EL (cell line): ENCODE measurements at places on chromosomes 2 and 18.

DNA sequence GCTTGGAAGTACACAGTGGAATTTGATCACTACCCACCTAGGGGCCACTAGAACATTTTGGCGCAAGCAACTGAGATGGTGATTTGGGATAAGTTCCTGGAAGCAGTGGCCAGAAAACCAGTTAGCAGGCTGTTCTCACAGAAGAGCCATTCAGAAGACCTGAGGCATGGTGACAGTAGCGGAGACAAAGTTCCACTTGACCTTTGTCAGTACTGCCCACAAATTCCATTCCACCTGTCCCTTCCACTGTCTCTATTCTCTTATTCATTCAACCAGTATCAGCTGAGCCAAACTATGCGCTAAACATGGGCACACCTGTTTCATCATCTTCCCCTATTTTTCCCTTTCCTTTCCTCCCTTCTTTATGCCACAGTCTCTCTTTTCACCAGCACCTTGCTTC lies 59.2 kb upstream of the PPP1CB start:
- no peak for DNase-seq

GRCh38 chr2:165239230-165239629 lies at the start of gene SCN2A:
Gene SCN2A (plus strand): TSS chr2:165239414. CDS start chr2:165295824, 56,410 bp downstream.
- DNase-seq = peak; percentile 34

GRCh38 chr2:112821142-112821541 lies 15.4 kb downstream of the IL1B start:
- no peak for DNase-seq

- DNase-seq = no peak
Observed at GRCh38 chr2:75788902-75789301, 78.2 kb upstream of the GCFC2 start.

DNA sequence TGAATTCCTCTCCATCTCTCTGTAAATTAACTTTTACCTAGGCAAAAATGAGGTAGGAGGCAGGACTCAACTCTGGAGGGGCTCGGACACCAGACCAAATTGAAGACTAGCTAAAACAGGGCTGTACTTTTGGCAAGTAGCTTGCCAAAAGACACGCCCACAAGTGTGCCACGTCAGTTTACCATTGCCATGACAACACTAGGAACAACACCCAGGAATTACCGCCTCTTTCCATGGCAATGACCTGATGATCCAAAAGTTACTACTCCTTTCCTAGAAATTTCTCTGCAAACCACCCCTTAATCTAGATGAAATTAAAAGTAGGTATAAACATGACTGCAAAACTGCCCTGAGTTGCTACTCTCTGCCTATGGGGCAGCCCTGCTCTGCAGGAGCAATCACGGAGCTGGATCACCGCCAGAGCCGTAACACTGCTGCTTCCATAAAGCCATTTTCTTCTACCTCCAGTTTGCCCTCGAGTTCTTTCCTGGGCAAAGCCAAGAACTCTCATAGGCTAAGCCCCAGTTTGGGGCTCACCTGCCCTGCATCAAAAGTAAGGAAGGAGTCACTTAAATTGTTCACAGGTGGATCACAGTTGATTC lies 66.0 kb upstream of the FAM136A start:
- DNase-seq = no peak

GRCh38 chr2:215556979-215557378 lies 121.1 kb upstream of the FN1 start:
- peak; percentile 17 for DNase-seq

- DNase-seq = peak; percentile 53
Observed at GRCh38 chr2:64837925-64838641, 151.1 kb upstream of the SLC1A4 start.

GRCh38 chr2:12910431-12910830 lies 193.7 kb downstream of the TRIB2 start:
- DNase-seq = no peak

- DNase-seq = no peak
Observed at GRCh38 chr2:192155511-192156118, 39.1 kb downstream of the TMEFF2 start.

- DNase-seq = no peak
Observed at GRCh38 chr2:136060416-136060815, 57.5 kb downstream of the CXCR4 start.

GRCh38 chr2:46974659-46975058 lies 59.1 kb upstream of the MCFD2 start:
- no peak for DNase-seq

GRCh38 chr18:61824733-61825363 lies 68.0 kb downstream of the RNF152 start:
- no peak for DNase-seq

DNA sequence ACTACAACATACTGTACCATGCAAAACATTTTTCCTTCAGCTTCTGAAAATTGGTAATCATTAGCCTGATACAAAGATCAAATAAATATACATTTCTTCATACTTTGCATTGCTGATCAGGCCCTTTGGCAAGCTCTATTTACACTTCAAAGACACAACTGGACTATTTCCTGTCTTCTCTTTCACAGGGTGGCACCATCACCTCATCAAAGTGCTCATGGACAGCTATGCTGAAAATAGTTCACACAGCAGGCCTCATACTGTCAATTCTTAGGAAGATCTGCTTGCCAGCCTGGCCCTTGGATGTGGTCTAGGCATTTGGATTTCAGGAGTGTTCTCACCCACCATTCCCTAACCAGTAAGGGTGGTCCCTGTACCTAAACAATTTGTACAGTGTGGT lies 33.9 kb downstream of the FBXO15 start:
- no peak for DNase-seq

- peak; percentile 3 for DNase-seq
Observed at GRCh38 chr2:86297382-86298147, 39.9 kb downstream of the REEP1 start.

GRCh38 chr2:121018136-121019061 lies 266.6 kb downstream of the TFCP2L1 start:
- peak; percentile 15 for DNase-seq

GRCh38 chr2:174248187-174248997 lies at the start of gene OLA1:
Gene OLA1 (minus strand): TSS chr2:174248532. CDS start chr2:174246815, 1,717 bp downstream.
- peak; percentile 95 for DNase-seq

DNA sequence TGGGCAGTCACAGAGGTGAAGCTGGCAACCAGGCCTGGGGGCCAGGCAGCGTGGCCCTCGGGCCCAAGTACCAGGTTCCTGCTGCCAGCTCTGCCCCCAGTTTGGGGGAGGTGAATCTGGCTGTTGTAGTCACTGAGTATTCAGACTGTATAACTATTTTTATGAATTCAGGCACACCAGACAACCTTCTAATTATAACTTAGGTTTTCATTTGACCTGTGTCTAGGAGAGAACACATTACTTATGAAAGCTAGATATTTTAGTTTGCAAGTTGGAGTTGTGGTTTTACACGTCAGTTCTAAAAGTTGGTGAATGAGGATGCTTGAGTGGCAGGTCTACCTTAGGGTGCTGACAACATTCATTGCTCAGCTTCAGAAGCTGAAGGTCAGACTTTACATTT lies 71.7 kb downstream of the LIMS1 start:
- no peak for DNase-seq

DNA sequence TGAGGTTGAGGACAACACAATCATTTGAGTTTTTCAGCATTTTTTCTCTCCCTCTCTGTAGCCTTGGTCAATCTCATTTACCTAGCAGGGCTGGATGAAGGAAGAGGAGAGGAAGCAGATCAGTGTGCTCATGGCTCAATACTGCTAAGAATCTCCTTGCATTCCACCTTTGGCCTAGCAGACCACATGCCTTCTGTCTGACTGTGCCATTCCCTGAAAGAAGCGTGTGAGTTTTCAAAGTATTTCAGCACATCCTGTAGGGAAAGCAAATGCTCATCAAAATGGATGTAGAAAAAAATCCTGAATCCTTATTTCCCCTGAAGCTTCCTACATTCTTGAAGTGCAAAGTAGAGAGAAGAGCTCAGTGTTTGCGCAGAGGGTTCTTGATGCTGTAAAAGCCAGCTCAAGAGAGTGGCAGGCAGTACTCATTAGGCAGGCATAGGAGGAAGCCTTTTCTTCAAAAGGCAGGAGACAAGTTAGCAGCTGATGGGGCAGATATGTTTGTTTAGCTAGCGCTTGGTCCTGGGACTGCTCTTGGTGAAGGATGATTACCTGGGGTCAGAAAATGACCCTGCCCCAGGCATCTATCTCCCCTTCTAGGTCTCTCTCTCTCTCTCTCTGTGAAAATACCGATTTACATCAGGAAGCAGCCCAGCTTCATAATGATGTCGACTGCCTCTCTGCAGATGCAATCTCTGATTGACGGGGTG lies 14.4 kb upstream of the PIK3C3 start:
- peak; percentile 98 for DNase-seq

DNA sequence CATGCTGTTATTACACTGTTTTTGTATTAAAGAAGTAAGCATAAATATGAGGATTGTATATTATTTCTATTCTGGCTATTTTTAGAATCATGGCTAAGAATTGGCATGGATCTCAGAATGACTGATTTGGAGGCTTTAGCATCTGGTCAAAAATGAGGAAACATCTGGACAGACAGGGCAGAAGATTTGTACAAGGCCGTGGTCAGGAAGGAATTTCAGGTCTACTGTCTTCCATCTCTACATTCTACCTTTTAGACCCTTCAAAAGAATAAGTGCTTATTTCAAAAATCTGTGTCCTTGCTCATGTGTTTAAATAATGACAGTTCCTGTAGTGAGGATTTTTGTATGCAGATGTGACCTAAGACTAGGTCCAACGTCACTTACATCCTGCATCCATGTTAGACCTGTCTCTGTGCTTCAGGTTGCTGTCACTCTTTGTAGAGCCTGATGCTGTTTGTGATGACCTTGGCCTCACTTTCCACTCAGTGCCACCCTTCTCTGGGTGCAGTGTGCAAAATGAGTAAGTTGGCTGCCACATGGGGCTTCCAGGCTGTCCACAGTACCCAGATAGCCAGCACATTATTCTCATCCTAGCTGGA lies 54.7 kb upstream of the B3GNT2 start:
- no peak for DNase-seq

- no peak for DNase-seq
Observed at GRCh38 chr2:193885419-193885818, 1690.7 kb upstream of the TMEFF2 start.

- peak; percentile 8 for DNase-seq
Observed at GRCh38 chr2:240024766-240025165, 376 bp downstream of the NDUFA10 start.

DNA sequence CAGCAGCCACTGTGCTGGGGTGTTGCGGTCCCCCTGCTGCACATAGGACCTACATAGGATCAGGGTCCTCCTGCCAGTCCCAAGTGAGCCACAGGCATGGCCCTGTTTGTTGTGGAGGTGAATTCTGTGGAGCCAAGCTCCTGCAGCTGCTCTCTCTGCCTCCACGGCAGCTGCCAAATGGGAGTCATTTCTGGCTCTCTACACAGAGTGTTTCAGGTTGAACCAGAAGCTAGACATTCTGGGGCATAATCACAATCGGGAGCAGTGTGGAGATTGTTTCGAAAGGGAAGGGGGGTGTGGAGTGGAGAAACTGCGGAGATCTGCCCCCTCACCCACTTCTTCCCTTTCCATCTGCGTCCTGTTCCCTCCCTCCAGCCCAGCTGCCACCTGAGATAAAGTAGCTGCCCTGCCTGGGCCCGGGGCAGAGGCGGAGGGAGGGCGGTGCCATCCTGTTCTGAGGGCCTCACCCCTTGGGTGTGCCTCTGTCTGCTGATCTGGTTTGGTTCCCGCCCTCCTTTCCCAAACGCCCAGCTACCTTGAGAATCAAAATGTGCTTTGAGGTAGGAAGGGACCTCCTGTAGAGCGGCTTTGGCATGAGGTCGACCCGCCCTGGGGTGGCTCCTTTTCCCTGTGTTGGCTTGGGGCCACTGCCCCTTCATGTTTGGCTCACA lies 139.4 kb downstream of the WDSUB1 start:
- DNase-seq = no peak

DNA sequence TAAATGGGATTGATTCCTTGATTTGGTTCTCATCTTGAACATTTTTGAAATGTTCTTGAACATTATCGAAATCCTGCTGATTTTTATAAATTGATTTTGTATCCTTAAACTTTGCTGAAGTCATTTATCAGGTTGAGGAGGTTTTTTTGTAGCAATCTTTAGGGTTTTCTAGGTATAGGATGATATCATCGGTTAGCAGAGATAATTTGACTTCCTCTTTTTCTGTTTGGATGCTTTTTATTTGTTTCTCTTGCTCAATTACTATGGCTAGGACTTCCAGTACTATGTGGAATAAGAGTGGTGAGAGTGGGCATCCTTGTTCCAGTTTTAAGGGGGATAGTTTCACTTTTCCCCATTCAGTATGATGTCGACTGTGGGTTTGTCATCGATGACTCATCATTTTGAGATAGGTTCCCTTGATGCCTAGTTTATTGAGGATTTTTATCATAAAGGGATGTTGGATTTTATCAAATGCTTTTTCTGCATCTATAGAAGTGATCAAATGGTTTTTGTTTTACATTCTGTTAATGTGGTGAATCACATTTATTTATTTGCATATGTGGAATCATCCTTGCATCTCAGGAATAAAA lies 201.5 kb upstream of the ZSWIM2 start:
- peak; percentile 25 for DNase-seq

DNA sequence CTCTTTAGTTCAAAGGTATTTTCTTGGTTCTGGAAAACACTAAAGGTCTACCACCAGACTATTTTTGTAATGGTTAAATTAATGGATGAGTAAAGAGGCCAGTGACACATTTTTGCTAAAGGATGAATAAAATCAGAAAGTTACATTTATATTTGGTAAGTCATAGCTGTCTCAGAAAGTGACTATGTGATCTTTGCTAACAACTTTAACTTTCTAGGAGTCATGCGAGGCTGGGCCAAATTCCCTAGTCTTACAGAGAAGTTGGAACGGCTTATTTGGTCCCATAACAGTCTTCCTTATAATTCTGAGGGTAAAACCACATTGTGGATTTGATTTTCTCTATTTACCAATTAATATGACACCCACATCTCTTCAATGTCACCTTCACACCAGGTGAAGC lies 198.1 kb downstream of the PDE1A start:
- DNase-seq = peak; percentile 68

- DNase-seq = no peak
Observed at GRCh38 chr2:101569886-101570520, 95.1 kb upstream of the RFX8 start.

DNA sequence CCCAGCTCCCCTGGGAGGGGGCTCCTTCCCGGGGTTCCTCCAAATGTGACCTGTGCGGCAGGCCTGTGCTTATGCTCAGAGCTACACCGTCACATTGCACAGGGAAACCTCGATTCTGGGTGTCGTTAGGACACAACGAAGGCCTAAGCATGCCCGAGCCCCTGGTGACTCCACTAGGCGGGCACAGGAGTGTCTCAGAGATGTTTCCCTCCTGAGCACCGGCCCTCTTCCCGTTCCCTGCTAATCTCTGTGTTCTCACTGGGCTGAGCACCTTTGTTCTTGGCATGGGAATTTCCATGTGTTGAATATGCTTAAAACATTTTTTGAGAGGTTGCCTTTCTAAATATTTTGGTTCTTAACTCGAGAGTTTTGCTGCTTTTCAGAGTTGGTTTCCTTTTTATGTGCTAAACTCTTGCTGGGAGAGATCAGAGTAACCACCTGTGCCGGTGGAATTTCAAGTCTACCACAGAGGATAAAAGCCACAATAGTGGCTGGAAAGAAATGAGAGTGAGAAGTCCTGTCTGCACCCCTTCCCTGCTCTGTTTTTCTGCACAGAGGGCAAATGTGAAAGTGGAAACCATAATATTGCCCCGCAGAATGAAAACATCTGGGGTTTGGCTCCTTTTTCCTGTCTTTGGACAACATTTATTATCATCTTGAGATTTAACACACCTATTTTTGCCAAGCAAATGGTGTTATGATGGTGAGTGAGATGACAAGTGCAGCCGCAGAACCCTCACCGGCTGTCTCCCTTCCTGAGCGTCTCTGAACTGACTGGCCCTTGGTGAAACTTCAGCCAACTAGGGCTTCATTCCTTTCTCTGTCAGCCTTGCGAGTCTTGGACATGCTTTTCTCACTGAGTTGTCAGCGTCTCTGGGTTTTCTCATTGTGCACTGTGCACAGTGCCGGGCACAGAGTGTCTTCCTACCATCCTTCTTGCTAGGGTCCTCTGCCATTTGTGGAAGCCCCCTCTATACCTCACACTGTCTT lies 154.1 kb downstream of the VAPA start:
- DNase-seq = no peak
